ENCODE measurements at places on chromosomes 13 and 19. TPM values are rescaled to one million over a fixed set of nuclear protein-coding genes. Genes with fewer than 3 reads are reported as not detected.

DNA sequence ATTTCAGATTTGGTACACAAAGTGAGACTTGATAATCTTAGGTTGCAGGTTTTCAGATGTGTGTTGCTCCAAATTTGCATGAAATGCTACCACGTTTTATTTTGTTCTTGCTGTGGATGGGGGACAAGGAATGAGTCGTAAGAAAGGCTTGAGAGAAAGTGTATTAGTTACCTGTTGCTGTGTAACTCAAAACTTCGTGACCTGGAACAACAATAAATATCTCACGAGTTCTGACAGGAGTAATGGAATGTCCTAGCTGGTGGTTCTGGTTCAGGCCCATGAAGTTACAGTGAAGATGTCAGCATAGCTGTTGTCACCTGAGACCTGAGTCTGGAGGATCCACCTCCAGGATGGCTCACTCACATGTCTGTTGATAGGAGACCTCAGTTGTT, 1.2 kb downstream of the ZNF8 start:
- no peak for DNase-seq

DNA sequence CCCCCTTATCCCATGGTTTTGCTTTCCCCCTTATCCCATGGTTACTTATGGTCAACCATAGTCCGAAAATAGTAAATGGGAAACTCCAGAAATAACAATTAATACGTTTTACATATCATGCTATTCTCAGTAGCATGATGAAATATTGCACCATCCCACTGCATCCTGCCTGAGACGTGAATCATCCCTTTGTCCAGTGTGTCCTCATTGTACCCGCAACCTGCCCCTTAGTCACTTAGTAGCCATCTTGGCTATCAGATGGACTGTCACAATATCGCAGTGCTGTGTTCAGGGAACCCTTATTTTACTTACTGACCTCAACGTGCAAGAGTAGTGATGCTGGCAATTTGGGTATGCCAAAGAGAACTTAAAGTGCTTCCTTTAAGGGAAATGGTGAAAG, 10.5 kb upstream of the NBEA start:
- DNase-seq, result no peak

DNA sequence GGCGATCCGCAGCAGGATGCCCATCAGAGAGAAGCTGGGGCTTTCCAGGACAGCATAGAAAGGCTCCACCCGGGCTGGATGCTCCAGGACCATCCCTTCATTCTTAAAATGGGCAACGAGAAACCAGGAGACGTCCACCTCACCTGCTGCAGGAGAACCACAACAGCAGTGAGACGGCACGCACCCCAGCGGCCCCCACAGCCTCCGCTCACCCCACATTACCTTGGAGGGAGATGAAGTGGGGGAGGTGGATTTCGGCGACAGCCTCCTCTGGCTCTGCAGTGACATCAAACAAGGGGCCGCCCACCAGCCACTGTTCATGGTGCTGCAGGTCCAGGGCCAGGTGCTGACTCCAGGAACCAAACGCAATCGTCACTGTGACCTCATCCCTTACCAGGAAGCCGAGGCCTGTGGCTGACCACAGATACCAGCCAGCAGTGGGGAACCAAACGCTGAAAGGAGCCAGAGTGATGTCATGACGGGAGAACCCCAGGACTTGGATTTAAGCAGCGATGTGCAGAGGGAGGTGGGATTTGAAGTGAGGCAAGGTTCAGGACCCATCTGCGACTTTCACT, 25.1 kb downstream of the CARD8 start:
- DNase-seq, result no peak

The NRTN gene
- 12.9 TPM for total RNA-seq
